Uterine smooth muscle cell (primary cell): ENCODE measurements at places on chromosomes 6 and 20. TPM values are rescaled to one million over a fixed set of nuclear protein-coding genes. Genes with fewer than 3 reads are reported as not detected.

DOK5 gene
- 14.6 and 15.6 TPM in 2 replicates for total RNA-seq

LGSN gene
- not detected in 2 replicates for total RNA-seq

ZFP64 gene
- 17.2 and 22.4 TPM in 2 replicates for total RNA-seq

ZNF334 gene
- total RNA-seq: 4.8 and 6.9 TPM in 2 replicates

MATN4 gene
- 0.11 TPM in 1 of 2 replicates, not detected in the other for total RNA-seq

UBE2V1 gene
- total RNA-seq: 26.2 and 32.4 TPM in 2 replicates

FKBP5 gene
- total RNA-seq: 14.5 and 27.1 TPM in 2 replicates

PDYN gene
- total RNA-seq: not detected in 2 replicates

ANGPT4 gene
- not detected in 2 replicates for total RNA-seq

SIRPD gene
- total RNA-seq: not detected in 2 replicates

IPCEF1 gene
- under 0.01 and 0.77 TPM in 2 replicates for total RNA-seq

NOX3 gene
- total RNA-seq: not detected in 2 replicates

PHF20 gene
- total RNA-seq: 26.2 and 29.2 TPM in 2 replicates

HRH3 gene
- not detected in 2 replicates for total RNA-seq

GTSF1L gene
- not detected in 2 replicates for total RNA-seq

PTCRA gene
- total RNA-seq: not detected in 2 replicates

IMPG1 gene
- total RNA-seq: 0.37 TPM in 1 of 2 replicates, not detected in the other

GPR31 gene
- total RNA-seq: not detected in 2 replicates

MMP24 gene
- total RNA-seq: 0.11 and 0.12 TPM in 2 replicates

MLIP gene
- not detected in 2 replicates for total RNA-seq

NHLRC1 gene
- total RNA-seq: 2.7 and 3.3 TPM in 2 replicates

PCK1 gene
- total RNA-seq: not detected in 2 replicates

RCAN2 gene
- total RNA-seq: 0.77 and 1.5 TPM in 2 replicates

DDO gene
- total RNA-seq: 2.9 and 3.0 TPM in 2 replicates

NNAT gene
- total RNA-seq: 1.2 and 1.8 TPM in 2 replicates

HLA-DRB5 gene
- total RNA-seq: not detected in 2 replicates

DAAM2 gene
- total RNA-seq: 3.8 and 6.5 TPM in 2 replicates

PPIL6 gene
- 2.3 and 5.0 TPM in 2 replicates for total RNA-seq

FHL5 gene
- not detected in 2 replicates for total RNA-seq

ADIG gene
- total RNA-seq: not detected in 2 replicates

FOXQ1 gene
- 0.33 TPM in 1 of 2 replicates, not detected in the other for total RNA-seq

HLA-DQB2 gene
- not detected in 2 replicates for total RNA-seq

LY6G6F gene
- total RNA-seq: not detected in 2 replicates

DEFB115 gene
- total RNA-seq: not detected in 2 replicates

SLC17A1 gene
- not detected in 2 replicates for total RNA-seq

GNMT gene
- 0.25 TPM in 1 of 2 replicates, not detected in the other for total RNA-seq

CST4 gene
- total RNA-seq: 0.22 and 0.75 TPM in 2 replicates

C20orf202 gene
- total RNA-seq: 0.12 TPM in 1 of 2 replicates, not detected in the other

PKIB gene
- 3.1 and 3.8 TPM in 2 replicates for total RNA-seq

L3MBTL1 gene
- 8.0 and 13.7 TPM in 2 replicates for total RNA-seq

BHLHE23 gene
- total RNA-seq: not detected in 2 replicates

CST5 gene
- total RNA-seq: not detected in 2 replicates

RAET1G gene
- 0.44 and 1.1 TPM in 2 replicates for total RNA-seq

BTN3A1 gene
- total RNA-seq: 29.3 and 37.1 TPM in 2 replicates

C20orf141 gene
- total RNA-seq: not detected in 2 replicates

ASIP gene
- total RNA-seq: not detected in 2 replicates

SEMG1 gene
- total RNA-seq: not detected in 2 replicates

MYLIP gene
- 5.9 and 7.7 TPM in 2 replicates for total RNA-seq

FRK gene
- 0.33 and 0.37 TPM in 2 replicates for total RNA-seq

VSTM2L gene
- 0.66 and 2.2 TPM in 2 replicates for total RNA-seq

BMP2 gene
- 5.0 and 13.5 TPM in 2 replicates for total RNA-seq
